ENCODE measurements at places on chromosomes 13 and 19.

GRCh38 chr13:107447591-107447990 is 767.7 kb downstream of the LIG4 start:
- no peak for DNase-seq

GRCh38 chr19:33304371-33304759 is 2.0 kb upstream of the CEBPA start:
- DNase-seq, result no peak

DNA sequence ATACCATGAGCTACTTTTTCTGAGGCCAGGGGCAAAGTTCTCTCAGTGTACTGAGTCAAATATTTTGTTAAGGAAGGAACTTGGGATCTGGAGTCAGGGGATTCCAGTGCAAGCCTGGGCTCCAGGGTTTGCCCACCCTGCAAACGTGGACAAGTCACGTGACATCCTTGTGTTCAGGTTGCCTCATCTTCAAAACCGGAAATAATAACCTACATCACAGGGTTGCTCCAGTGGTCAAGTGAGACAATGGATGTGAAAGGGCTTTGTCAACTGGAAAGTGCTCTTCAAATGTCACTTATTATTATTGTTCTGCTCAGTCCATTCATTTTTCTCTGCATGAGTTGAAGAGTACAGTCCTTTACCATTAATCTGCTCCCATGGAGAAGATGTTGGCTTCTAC is 414.9 kb downstream of the COG6 start:
- DNase-seq, result no peak

- no peak for DNase-seq
Measured at GRCh38 chr13:21402586-21403307, 56.4 kb downstream of the ZDHHC20 start.

- peak; percentile 51 for DNase-seq
Measured at GRCh38 chr13:46101484-46102254, 3.2 kb downstream of the CPB2 start.

DNA sequence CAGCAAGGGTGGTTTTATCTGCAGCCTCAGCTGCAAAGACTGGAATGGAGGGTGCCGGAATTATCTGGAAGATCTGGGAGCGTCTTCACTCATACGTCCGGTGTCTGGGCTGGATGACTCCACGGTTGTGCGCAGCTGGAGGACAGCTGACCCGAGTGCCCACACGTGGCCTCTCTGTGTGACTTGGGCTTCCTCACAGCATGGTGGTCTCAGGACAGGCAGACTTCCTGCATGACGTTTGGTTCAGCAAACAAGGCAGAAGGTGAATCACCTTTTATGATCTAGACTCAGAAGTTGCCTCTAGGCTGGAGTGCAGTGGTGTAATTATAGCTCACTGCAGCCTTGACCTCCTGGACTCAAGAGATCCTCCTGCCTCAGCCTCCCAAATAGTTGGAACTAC is 33.2 kb downstream of the CACNG6 start:
- no peak for DNase-seq

DNA sequence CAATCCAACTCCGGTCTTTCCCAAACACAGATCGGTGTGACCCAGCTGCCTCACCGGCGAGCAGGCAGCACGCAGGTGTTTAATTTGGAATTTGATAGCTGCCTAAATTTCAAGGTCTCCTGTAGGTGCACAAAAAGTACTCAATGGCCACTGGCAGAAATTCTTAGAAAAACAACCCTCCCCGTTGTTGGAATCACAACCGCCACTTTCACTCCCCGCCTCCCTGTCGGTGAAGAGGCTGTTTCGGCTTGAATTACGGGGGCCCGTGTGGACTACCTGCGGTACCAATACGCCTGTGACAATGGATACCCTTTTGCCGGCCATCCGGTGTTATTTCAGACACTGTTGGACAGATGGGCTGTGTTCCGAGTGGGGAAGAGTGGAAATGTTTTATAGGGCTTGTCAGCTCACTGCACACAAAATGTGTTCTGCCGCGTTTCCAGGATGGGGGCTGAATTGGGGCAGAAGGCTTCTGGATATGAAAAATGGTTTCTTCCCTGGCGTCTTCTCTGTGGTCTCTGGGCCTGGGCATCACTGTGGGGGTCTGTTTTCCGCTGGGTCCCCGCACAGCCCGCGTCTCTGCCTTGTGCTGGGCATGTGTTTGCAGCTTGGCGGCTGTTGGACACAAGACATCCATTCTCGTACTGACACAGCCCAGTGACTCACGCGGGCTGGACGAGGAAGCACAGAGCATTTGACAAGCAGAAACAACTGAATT is 45.4 kb downstream of the ZIC5 start:
- no peak for DNase-seq

DNA sequence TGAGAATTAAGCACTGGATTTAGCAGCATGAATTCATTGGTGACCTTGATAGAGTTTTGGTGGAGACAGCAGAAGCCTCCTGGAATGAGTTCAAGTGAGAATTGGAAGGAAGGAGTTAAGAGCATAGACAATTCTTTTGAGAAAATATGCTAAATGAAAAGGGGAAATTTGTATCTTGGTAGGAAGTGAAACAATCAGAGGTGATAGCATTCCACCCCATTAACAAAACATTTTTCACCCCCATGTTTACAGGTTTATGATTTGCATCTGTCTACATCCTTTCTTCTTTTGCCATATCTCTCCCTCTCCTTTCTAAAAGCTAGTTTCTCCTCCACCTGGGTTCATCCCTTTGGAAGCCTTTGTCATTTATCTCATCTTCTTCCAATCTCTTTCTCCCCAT is 27.5 kb downstream of the LNX2 start:
- no peak for DNase-seq

DNA sequence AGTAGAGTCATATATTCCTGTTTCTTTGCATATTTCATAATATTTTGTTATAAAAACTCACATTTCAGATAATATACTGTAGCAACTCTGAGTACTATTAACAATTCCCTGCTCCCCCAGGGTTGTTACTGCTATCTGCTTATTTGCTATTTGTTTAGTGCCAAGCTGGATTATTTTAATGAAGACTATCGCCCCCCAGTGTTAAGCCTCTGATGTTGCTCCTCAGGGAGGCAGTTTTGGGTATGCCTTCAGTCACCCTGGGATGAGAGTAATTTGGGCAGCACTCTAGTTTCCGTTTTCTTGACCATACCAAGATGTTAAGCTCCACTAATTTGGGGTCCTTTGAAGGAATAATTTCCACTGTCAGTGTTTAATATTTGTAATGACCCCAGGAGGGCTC is 46.0 kb downstream of the MICU2 start:
- peak; percentile 45 for DNase-seq

DNA sequence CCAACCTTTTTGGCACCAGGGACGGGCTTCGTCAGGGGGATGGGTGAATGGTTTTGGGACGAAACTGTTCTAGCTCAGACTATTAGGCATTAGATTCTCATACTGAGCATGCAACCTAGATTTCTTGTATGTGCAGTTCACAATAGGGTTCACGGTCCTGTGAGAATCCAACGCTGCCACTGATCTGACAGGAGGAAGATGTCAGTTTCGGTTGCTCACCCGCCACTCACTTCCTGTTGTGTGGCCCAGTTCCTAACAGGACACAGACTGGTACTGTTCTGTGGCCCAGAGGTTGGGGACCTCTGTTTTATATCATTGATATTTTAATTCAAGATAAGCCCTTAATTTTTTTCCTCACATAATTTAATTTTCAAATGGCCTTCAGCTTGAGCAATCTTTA is 26.7 kb upstream of the TDRD3 start:
- peak; percentile 4 for DNase-seq

GRCh38 chr19:8518536-8518935 is 4.6 kb upstream of the ZNF414 start:
- DNase-seq, result no peak

DNA sequence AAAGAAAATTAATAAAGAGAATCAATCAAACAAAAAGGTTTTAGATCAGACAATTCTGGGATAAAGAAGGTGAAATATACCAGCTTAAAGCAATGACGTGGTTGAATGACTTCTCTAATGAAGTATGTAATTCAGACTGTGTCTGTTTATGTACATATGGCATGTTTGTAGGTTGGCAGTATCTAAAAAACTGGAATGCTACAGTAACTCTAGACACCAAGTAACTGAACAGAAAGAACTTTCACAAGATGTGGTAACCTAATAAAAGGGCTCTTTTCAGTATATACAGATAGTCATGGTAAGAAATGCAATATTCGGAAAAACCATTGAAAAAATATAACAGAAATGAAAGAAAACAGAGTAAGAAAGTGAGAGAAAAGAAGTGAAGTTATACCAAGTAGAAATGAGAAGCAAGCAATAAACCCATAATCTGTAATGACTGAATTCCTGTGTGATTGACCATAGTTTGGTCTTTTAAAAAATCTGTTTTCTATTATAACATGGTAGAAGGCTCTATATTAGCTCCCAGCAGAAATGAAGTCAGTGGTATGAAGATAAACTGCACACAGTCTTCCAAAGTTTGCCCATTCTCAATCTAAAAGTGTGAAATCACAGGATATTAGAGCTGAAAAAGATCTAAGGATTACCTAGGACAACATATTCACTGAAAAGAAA is 31.4 kb downstream of the ELF1 start:
- DNase-seq, result no peak

DNA sequence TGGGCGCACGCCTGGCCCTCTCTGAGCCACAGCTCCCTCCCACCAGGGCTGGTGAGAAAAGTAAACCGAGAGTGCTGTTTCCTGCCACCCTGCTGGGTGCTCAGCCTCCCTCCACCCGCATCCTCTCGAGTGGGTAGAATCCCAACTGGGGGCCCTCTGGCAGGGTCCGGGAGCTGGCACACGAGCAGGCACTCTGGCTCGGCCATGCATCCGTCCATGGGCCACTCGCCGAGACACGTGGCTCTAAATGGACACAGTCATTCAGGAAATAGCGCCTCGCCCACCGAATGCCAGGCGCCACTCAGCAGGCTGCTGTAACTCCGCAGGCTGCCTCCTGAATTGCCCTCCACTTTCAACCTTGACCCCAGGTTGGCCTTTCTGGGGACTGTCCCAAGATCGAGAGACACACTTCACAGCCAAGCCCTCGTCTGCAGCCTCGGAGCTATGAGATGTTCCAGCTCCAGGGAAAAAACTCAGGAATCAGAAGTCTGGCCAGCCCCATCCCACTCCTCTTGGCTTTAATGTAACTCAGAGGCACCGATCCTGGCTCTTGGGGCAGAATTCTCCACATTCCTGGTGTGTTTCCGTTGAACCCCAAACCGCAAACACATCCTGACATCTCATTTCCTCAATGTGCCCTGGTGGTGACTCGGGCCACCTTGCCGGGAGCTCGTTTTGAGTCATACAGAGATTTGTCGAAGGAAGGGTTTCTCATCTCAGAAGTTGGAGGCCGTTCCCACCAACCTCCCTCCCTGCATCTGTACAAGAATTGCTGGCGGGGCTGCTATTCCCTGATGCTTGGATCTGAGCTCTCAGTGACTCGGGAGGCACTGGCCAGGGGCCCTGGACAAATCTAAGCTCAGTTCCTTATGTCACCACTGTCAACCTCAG is 14.1 kb downstream of the KLF2 start:
- peak; percentile 68 for DNase-seq

GRCh38 chr13:46039411-46040182 is 12.9 kb downstream of the ZC3H13 start:
- no peak for DNase-seq

DNA sequence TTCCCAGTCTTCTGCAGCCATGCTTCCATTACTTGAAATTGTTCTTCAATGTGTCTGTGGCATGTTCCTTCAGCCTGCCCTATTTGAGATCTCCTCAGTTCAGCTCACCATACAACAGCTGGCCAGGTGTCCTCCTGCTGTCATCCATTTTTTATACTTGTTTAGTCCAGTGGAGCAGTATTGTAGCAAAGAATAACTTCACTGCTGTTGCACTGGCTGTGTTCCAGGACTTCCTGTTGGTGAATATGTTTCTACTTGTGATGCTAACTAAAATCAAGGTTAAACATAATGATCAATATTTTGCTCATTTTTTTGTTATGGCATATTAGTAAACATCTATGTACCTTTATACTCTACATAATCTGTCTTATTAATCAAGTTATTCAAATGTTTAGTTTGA is 1394.1 kb downstream of the PCDH9 start:
- no peak for DNase-seq

DNA sequence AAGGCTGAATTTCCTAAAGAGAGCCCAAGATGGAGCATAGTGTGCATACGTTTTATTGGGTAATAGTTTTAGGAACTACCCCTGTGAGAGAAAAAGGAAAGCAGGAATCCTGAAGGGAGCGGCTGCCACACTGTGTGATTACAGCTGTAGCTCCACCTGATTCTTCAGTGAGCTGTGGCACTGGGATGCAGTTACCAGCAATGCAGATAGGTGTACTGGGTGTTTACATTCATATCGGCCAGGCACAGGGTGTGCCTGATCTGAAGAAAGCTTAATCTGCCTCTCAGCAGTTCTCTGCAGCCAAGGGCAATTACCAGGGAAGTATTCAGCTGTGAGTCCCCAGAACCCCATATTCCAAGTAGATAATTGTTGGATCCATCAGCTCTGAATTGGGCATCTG is 1541.8 kb downstream of the EFNB2 start:
- no peak for DNase-seq

DNA sequence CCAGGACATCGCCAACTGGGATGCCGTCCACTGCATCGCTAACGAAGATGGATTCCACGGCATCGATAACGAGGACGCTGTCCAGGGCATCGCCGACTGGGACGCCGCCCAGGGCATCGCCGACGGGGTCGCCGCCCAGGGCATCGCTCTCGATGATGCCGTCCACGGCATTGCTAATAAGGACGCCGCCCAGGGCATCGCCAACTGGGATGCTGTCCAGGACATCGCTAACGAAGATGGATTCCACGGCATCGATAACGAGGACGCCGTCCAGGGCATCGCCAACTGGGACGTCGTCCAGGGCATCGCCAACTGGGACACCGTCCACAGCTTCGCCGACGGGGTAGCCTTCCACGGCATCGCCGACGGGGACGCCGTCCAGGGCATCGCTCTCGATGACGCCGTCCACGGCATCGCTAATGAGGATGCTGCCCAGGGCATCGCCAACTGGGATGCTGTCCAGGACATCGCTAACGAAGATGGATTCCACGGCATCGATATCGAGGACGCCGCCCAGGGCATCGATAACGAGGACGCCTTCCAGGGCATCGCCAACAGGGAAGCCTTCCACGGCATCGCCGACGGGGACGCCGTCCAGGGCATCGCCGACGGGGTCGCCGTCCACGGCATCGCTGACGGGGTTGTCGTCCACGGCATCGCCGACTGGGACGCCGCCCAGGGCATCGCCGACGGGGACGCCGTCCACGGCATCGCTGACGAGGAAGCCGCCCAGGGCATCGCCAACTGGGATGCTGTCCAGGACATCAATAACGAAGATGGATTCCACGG is 948.4 kb downstream of the TUBA3C start:
- no peak for DNase-seq

DNA sequence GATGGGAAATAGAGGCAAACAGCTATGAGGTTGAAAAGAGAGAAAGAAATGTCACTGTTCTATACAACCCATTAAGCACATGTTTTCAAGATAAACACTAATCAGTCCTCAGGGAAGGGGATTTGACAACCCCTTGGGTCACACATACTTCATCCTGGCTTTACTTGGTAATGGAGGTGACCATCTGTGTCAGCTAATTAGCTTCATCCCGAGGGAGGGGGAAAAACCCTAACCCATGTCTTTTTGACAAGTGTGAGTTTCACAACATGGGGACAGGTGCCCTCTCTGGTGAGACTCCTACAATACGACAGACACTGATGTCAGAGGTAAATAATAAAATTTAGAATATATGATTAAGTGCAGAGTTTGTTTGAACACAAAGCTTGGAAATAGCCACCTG is 43.1 kb downstream of the ZNF611 start:
- DNase-seq, result no peak

GRCh38 chr19:41023193-41023592 is 32.1 kb downstream of the CYP2B6 start:
- DNase-seq, result no peak
